ENCODE measurements at places on chromosomes 2 and 18.

DNA sequence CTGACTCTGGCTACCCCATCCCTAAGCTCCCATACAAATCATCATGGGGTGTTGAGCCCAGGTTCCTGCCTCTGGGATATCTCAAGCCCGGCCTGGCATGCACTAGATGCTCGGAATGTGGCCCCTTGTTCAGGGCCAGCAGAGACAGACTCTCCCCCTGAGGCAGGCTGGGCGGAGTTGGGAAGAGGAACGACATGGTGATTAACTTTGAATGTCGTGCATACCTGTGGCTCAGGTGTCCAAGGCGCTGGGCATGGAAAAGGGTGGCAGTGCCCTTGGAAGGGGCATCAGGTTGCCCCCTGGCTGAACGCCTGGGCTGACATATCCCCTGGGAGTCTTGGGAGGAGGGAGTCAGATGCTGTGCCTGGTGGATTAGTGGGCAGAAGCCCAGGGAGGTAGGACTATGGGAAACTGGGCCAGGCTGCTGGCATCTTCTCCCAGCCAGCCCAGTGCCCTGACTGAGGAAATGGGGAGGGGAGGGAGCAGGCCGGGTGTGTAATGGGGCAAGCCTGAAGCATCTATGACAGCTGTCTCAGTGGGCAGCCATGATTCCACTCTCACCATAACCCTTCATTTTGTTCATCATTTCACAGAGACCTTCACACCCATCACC lies 57.8 kb upstream of the OTOF start:
- no peak for DNase-seq

GRCh38 chr18:56240405-56240804 lies 398.0 kb downstream of the TXNL1 start:
- DNase-seq = no peak

GRCh38 chr2:152523091-152523490 lies 188.1 kb downstream of the FMNL2 start:
- DNase-seq = no peak

DNA sequence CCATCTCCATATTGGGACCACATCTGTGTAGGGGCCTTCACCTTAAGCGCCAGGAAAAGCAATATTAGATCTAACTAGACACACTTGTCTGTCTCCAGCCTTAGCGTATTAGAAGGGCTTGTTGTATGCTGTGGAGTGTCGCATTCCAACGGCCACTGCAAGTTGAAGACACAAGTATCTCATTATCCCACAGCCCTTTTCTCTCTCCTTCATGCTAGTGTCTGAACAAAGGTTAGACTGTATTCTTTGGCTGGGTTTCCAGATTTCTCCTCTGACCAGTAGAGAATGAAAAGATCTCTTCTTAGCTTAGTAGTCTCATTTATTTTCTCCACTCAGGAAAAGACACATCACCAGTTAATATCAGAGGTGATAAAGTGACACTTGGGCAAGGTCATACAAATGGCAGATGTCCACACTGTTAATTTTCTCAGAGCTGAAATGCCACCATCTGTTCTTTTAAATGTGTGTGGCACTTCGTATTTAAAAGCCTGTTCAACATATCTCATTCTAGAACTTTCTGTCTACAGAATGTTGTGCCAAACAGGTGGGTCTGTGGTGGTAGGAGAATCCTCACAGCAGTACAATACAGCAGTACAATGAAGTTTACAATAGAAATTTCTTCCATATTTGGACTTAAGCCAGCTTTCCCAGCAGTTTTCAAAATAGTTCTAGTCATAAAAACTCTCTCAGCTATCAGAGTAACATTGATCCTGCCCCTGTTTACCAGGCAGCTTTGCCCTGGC lies 94.0 kb upstream of the ITGA6 start:
- no peak for DNase-seq

DNA sequence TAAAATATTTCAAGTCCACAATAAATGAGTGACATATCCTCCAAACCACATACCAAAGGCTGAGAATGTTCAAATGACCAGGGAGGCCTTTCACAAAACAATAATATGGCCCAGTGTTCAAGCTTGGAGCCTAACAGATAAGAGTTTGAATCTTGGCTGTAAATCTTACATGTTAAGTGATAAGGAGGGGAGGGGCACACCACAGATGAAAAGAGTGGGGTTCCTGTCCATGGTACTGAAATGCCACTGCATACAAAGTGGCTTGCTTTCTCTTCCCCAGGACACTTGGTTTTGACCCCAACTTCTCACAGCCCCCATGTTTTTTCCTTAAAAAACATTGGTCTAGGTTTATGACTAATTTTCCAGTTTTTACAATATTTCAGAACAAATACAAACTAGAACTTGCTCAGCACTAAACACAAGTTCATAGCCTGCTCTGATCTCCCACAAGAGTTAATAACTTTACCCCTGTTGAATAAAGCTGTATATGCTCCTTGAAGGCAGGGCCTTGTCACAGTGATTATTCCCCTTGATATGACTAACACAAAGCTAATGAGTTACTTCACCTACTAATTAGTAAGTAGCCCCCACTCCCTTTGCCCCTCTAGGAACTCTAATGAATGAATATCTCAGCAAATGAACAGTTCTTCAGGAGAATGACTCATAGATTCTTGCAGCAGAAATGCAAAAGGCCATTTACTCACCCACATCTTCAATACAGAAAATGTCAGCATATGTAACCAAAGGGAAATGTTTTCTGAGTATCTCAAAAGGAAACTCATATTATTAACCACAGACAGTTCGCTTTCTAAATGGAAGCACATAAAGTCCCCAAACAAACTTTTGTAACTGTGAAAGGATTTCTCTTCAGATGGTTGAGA lies 142.2 kb downstream of the SATB2 start:
- no peak for DNase-seq

DNA sequence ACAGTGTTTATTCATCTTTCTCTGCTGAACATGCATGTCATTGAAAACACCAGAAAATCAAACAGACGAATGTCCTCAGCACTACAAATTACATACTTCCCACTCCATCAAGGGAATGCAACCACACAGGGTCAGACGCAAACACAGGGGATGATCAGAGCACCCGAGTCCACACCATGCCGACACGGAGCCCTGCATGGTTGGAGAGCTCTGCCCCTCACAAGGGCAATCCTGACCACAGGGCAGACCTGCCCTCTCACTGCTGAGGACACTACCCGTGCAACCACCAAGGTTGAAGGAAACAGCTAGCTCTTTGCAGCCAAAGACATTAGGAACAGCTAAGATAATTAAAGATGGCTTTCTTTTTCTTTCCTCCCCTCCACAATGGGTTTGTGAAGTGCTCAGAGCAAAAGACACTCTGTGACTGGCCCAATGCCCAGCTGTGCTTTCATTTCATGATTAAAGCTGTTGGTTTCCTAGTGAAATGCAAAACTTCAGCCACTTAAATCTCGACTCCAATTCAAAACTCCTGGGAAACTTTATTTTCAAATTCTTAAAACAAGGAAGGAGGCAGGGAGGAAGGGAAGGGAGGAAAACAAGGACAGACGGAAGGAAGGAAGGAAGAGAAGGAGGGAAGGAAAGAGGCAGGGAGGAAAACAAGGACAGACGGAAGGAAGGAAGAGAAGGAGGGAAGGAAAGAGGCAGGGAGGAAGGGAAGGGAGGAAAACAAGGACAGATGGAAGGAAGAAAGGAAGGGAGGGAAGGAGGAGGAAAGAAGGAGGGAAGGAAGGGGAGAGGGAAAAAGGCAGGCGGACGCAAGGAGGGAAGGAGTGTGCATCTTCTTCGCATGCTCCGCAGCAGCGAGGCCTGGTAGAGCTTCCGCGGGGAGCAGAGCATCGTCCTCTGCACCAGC lies 65.8 kb downstream of the NDUFA10 start:
- no peak for DNase-seq

GRCh38 chr2:70498528-70498927 lies 55.1 kb downstream of the TGFA start:
- no peak for DNase-seq

DNA sequence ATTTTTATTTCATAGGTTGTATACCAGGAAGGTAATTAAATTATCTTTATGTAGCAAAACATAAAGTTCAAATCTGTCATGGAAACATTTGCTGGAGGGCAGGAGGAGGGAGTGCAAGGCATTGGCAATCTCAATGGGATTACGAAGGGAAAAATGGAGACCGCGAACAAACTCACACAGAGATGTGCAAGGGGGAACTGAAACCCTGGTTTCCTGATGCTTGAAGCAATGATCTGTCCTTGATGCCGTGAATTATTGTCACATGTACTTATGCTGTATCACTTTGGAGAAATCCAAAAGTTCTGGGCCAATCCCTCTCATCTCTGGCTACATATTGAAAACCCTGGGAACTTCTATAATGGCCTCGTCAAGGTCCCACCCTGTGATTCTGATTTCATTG lies 65.0 kb upstream of the MFF start:
- DNase-seq = no peak

GRCh38 chr2:204234248-204234647 lies 297.7 kb downstream of the ICOS start:
- no peak for DNase-seq

DNA sequence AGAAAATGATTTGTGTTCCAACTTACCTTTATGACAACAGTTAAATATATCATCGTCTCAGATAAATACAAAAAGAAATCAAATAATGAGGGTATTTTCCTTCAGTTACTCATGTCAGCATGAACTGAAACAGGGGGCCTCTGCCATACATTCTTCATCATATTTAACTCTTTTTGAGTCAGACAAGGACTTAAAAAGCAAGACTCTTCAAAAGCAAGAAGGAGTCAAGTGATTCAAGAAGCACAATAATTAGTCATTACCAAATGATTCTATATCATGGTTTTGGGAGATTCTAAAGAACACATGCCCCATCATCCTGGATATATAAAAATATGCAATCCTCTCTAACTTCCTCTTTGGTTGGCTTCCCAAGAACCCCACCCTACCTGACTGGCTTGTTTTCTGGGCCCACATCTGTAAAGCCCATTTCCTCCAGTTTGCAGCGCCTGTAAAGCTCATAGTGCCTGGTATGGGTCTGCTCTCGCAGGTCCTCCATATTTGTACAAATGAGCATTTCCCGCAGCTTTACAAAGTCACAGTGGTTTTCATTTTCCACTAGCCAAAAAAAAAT lies 49.7 kb downstream of the SEPTIN10 start:
- DNase-seq = no peak

GRCh38 chr2:229572507-229573271 lies 141.7 kb downstream of the DNER start:
- DNase-seq = no peak

DNA sequence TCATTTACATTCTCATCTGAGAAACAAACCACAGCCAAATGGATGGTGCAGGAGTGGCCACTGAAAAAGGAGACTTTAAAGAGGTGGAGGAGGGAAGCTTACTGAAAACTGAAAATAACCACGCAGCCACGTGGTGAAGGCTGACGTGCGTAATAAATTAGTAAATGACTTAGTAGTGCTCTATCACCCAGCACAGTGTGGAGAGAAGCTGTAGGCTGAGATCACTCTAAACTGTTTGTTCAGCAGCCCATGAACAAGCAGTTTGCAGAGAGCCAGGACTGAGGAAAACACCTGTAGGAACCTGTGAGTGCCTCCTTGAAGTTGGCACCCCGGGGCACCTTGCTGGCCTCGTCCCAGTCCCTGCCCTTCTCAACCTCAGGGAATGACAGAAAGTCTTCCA lies 193.0 kb downstream of the TXNL1 start:
- no peak for DNase-seq

DNA sequence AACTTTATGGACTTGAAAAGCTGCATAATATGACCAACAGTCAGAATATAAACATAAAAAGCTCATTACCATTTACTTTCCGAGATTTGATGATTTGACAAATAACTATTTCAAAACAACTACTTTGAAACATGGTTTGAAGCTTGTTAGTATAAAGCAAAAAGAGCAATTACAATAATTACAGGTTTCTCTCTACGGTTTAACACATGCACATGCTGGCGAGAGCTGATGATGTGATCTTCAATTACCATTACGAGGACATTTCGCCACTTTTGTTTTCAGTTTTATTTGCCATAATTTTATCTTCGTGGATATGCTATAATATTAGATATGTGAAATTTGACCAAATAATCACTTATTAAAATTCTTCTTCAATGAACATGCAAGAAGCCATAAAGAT lies 270.1 kb downstream of the TCF4 start:
- DNase-seq = no peak

- DNase-seq = no peak
Measured at GRCh38 chr2:69801745-69802290, 27.6 kb upstream of the GMCL1 start.

GRCh38 chr2:9527995-9528787 lies 27.4 kb downstream of the ADAM17 start:
- DNase-seq = no peak

DNA sequence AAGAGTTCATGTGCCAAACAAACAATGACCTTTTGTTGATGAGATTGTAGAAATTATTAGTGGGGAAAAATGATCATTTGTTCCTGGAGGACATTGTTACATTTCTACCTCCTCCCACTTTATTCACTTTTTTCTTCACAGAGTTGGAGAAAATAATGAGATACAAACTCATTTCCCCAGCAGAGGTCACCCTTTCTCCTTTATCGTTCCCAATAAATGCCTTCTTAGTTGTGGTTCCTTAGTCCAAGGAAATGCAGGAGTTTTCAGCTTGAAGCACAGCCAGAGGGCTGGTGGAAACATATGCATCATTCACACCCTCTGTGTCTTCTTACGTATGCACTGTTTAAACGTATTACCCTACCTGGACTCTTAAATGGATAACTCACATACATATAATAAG lies 108.8 kb downstream of the SLC4A3 start:
- DNase-seq = no peak

- no peak for DNase-seq
Measured at GRCh38 chr2:154637456-154637855, 61.0 kb upstream of the KCNJ3 start.

DNA sequence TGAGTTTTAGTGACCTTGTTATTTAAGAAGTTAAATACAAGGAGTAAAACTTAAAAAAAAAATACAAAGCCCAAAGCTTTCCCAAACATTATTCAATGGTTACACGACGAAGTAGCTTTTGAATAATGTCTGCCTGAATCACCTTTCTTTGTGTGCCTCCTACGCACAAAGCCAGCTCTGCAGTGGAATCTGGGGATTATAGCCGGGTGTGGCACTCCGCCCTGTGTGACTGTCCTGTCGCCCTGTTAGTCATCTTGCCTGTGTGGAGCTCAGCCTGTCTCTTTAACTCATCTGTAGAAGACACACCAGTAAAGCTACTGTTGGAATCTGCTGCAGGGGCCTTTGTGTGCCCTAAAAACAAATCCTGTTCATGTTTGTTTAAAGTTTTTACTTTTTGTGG lies 79.4 kb upstream of the TCF7L1 start:
- no peak for DNase-seq

DNA sequence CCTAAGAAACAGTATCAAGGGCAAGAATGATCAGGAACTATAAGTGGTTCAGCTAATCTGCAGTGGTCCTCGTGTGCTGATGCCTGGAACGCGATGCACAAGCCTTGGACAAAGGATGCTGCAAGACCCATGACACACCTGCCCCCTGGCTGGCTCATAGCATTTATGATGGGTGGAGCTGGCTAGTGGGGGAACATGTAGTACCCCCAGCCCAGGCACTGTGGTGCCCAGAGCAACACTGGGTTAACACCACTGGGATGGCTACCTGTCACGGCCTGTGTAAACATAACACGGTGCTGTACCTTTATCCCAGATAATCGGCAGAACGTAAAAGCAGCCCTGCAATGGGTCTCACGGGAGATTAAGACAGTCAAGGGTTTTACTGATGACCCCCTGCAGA lies 60.3 kb upstream of the PEX13 start:
- no peak for DNase-seq
